ENCODE measurements at places on chromosomes 2 and 18. TPM values are rescaled to one million over a fixed set of nuclear protein-coding genes. Genes with fewer than 3 reads are reported as not detected.

NMUR1 gene
- total RNA-seq = 0.50 TPM

DSG1 gene
- total RNA-seq = not detected

ELOA2 gene
- total RNA-seq = not detected

CDH2 gene
- total RNA-seq = 2.0 TPM

TMEM17 gene
- 1.3 TPM for total RNA-seq

SLC9A4 gene
- not detected for total RNA-seq

GRCh38 chr2:72149556-72150156 lies 2.0 kb upstream of the CYP26B1 start:
- DNase-seq = no peak

DNA sequence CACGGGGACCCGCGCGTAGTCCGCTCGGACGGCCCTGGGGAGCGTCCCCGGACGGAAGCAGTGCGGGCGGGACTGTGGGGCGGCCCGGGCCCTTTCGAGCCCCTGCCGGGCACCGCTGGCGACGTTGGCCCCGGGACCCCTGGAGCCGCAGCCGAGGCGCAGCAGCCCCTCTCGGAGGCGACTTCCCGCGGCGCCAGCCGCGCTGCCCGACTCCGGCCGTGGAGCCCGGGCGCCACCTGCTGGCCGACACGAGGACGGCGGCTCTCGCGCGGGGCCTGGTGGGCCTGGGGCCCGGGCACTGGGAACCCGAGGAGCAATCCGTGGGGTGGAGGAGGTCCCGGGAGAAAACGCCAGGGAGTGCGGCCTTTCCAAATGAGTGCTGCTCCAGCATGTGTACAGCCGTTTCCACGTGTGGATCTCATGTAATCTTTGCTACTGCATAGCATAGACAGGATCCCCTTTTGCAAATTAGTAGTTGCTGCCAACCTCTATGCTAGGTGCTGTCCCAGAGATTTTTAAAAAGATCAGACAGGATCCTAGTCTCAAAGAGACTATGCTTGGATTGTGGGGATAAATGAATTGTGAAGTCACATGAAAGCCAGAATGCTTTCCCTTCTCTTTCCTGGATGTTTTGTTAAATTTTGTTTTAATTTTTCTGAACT lies 4.0 kb downstream of the ID2 start:
- DNase-seq = peak; percentile 35

DNA sequence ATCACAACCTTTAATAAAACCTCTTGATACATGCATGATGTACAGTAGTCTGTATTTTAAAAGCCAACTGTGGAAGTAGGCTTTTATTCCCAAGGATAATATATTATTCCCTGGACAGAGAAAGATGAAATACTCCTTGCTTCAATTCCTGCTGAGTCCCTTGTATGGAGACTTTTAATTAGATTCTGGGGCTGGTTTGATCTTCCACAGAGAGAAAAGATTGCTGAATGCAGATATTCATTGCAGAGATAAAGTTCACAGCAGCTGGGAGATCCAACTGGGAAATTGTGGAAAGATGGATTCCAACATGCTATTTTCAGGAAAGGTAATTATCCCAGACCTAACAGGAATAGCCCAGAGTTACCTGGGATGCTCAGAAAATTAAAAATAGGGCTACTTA lies 607.0 kb upstream of the HS6ST1 start:
- no peak for DNase-seq

DNA sequence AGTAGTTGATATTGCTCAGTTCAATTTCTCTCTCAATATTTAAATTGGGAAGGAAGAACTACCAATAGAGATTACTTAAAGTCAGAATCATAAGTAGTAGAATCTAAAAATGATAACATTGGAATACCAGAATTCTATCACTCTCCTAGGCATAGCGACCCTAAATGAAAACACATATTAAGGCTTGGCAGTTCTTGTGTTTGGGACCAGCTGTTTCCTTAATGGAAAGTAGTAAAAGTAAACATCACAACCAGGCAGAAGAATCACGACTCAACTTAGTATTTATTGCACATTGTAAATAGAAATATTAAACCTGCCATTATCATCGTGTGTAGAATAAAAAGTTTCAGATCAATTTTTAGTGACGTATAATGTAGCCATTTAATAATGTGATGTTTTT lies 117.5 kb downstream of the SPHKAP start:
- DNase-seq = no peak

DNA sequence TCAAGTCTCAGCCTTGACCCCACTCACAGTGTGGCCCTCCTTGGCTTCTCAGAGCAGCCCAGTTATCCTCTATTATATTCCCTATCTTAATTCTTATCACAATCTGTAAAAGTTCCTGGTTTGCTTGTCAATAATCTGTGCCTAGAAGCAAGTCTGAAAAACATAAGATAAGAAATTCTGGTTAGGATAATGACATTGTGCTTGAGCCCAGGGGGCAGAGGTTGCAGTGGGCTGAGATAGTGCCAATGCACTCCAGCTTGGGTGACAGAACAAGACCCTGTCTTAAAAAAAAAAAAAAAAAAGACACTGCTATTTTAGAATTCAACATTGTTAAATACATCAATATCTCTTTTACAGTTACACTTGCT lies 63.9 kb downstream of the TMEM131 start:
- DNase-seq = no peak

DNA sequence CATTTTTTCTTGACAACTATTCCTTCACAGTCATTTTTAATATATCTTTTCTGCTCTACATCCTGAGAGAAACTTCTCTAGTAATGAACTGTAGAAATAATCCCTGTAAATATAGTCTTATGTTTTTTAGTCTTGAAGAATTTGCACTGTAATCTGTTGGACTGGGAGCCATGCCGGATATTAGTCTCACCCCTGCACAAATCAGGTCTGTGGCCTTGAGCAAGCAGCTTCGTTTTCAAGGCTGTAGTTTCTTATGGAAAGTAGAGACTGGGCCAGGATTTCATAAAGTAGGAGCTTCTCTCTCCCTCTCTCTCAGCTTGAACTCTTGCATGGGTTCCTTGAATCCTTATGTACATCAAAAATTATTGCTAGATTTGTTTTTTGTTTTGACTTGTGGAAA lies 8.7 kb downstream of the FARP2 start:
- DNase-seq = no peak

- DNase-seq = no peak
Observed at GRCh38 chr2:8505311-8505920, 176.4 kb upstream of the ID2 start.

GRCh38 chr2:24972315-24972961 lies 683 bp upstream of the DNAJC27 start:
- DNase-seq = peak; percentile 36

GRCh38 chr2:160054984-160055725 lies 7.3 kb downstream of the PLA2R1 start:
- DNase-seq = peak; percentile 34

DNA sequence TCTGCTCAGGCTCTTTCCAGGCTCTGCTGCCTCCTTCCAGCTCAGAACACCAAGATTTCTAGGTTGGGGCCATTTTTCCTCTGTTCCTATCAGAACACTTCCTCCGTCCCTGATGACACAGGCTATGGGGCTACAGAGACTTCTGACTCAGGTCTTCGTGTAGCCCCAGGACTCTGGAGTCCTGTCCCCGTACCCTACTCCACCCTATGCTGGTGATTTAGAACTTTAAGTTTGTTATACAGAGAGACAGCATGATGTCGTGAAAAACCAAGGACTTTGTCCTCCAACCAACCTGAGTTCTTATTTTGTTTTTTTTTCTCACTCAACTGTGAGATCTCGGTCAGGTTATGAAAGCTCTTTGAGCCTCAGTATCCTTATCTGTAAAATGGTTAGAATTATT lies 78.7 kb downstream of the HS1BP3 start:
- DNase-seq = no peak

Data from fibroblast of lung (primary cell).